ENCODE measurements at places on chromosomes 4 and X.

DNA sequence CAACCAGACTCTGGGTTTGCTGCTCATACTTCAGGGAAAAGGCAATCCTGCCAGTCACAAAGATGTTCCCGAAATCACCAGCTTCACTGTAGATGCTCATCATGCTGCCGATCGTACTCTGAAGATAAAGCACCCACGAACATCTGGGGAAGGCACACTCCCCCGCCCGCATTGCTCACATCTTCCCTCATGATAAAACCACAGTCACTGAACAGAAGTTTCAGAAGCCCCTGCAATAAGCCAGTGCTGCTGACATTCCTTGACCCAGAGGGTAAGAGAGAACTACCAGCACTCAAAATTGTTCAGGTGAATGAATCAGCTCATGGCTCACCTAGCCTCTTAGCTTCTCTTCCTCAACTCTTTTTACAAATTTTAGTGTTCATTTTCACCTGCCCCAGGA, 43.1 kb downstream of the SRPX2 start:
- no peak for DNase-seq

DNA sequence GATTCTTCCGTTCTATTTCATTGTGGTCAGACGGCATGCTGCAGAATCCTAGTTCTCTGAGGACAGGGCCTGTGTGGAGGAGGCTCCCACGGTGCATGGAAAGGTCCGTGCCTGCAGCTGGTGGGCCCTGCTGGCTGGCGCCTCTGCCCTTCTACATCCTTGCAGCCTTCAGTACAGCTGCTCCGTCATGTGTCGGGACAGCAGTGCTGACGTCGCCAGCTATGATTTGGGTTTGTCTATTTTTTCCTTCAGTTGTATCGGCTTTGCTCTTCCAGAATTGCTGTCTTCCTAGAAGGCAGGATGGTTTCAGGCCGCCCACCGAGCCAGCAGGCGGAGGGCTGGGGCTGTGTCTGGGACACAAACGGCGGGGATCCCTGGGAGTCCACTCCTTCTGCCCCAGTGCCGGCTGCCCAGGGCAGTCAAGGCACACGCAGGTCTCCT, 32.1 kb upstream of the CPLX1 start:
- DNase-seq: no peak

- DNase-seq: no peak
These were observed 216.2 kb upstream of the TECRL start for GRCh38 chr4:64625438-64625837.

GRCh38 chrX:15336023-15336413, 695 bp upstream of the PIGA start:
- no peak for DNase-seq

- DNase-seq: no peak
These were observed 182.7 kb downstream of the KIT start for GRCh38 chr4:54840430-54840829.
